ENCODE measurements at places on chromosomes 1 and 21. TPM values are rescaled to one million over a fixed set of nuclear protein-coding genes. Genes with fewer than 3 reads are reported as not detected.

- peak overlapping the region; percentile 8 for H3K27ac ChIP-seq
- H3K27me3 ChIP-seq: peaks cover 30% of the 10 kb centered on the region
- no peaks in the 10 kb centered on the region for H3K36me3 ChIP-seq
Observed at GRCh38 chr1:204077979-204078696, 5.2 kb downstream of the SOX13 start.

- no peaks in the 10 kb centered on the region for H3K27me3 ChIP-seq
- H3K4me1 ChIP-seq: peaks cover 2% of the 10 kb centered on the region
- H3K36me3 ChIP-seq: peaks cover 6% of the 10 kb centered on the region
Observed at GRCh38 chr1:155473151-155473821, 89.3 kb downstream of the ASH1L start.

- H3K4me1 ChIP-seq: no peaks in the 10 kb centered on the region
- no peaks in the 10 kb centered on the region for H3K36me3 ChIP-seq
- no peaks in the 10 kb centered on the region for H3K27me3 ChIP-seq
- no peak overlapping the region for H3K27ac ChIP-seq
Observed at GRCh38 chr1:170064821-170065220, 9.7 kb downstream of the KIFAP3 start.

GRCh38 chr1:43043695-43044094 lies 85.0 kb upstream of the SLC2A1 start:
- H3K4me1 ChIP-seq: peaks cover 4% of the 10 kb centered on the region
- H3K4me3 ChIP-seq: no peak overlapping the region
- no peak overlapping the region for H3K27ac ChIP-seq
- H3K36me3 ChIP-seq: no peaks in the 10 kb centered on the region
- H3K27me3 ChIP-seq: no peaks in the 10 kb centered on the region

DNA sequence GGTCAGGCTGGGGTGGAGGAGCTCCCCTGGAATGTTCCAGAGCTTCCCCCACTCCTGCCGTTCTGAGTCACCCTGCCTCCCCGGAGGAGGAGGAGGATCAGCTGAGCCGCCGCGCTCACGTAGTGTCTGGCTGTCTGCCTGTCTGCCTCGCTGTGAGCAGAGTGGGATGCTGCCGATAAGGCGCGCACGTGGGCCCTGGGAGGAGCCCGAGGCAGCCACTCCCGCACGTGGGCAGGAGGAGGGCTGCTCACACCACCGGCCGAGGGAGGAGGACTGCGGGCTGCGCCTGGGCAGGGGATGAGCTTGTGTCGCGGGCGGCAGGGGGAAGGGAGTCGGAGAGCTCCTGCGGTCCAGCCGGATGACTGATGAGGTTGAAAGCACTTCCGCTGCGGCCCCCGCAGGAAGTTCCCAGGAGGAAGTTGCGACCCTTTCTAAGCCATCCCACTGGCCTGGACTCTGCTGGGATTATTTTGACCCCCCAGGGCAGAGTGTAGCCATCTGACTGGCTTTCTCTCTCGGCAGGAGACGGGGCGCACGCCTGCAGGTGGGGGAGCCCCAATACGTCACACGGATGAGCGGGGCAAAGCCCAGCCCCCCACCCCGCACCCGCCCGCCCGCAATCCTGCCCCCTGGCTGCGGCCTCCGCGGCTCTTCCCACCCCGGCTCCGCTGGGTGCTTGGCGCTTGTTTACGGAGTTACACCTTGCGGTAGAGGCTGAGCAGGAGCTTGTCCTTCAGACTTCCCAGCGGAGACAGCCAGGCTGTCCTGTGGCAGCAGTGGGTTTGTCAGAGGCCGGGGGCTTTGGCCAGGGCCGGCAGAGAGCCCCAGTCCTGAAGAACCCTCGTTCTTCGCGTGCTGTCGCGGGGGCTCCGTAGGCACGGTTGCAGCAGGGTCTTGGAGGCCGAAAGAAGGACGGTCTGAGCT lies 9.8 kb downstream of the PDXK start:
- peak overlapping the region; percentile 95 for H3K27ac ChIP-seq
- no peaks in the 10 kb centered on the region for H3K36me3 ChIP-seq
- H3K4me1 ChIP-seq: peaks cover 29% of the 10 kb centered on the region
- H3K4me3 ChIP-seq: peak overlapping the region; percentile 89
- peak; percentile 89 for DNase-seq

DNA sequence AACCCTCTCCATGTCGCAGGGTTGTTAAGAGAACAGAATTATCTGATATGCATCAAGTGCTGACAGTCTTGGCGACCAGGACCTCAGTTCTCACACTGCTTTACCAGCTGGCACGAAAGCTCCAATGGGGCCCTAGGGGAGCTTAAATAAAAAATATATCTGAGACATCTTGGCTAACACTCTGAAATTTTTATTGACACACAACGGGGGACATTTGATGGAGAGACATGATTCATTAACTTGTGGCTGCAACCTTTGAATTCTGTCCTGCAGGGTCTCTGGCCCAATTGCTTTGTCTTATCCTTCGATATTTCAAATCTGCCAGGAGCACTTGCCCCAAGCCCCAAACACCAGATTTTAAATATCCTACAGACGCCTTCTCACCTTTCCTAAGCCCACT lies 567.0 kb downstream of the AJAP1 start:
- H3K36me3 ChIP-seq: peaks cover 14% of the 10 kb centered on the region
- no peak for DNase-seq
- no peak overlapping the region for H3K4me3 ChIP-seq
- H3K27ac ChIP-seq: no peak overlapping the region

DNA sequence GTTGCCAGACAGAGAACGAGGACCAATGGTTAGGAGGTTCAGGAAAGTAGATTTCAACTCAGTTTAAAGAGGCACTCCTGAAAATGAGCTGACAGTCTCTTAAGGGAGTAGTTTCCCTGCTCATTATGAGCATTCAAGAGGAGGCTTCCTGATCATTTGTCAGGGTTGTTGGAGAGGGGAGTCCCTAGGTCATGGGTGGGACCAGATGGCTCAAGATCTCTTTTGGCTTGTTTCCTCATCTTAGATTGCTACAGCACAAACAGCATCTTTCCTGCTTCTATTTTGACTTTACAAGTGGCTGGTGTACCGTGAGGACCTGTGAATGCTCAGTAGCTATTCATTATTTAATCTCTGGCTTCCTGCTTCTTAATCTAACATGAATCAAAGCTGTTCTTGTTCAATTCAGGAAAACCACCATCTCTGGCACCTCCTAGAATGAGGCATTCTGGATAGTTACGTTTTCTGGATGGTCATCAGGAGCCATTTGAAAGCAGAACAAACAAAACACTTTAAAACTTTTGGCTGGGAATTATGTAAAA lies 47.6 kb downstream of the PEX14 start:
- H3K4me3 ChIP-seq: peak overlapping the region; percentile 11
- H3K36me3 ChIP-seq: no peaks in the 10 kb centered on the region
- H3K27me3 ChIP-seq: peaks cover 5% of the 10 kb centered on the region
- peaks cover 28% of the 10 kb centered on the region for H3K4me1 ChIP-seq

GRCh38 chr1:217747156-217747769 lies 116.1 kb downstream of the SPATA17 start:
- H3K27me3 ChIP-seq: no peaks in the 10 kb centered on the region
- no peak for DNase-seq
- H3K4me3 ChIP-seq: no peak overlapping the region
- H3K4me1 ChIP-seq: no peaks in the 10 kb centered on the region
- H3K27ac ChIP-seq: no peak overlapping the region

GRCh38 chr1:104574620-104575019 lies 824.9 kb downstream of the AMY1C start:
- H3K4me3 ChIP-seq: no peak overlapping the region
- H3K27ac ChIP-seq: no peak overlapping the region
- no peaks in the 10 kb centered on the region for H3K4me1 ChIP-seq

- no peak for DNase-seq
- no peak overlapping the region for H3K27ac ChIP-seq
- peaks cover 3% of the 10 kb centered on the region for H3K4me1 ChIP-seq
- H3K27me3 ChIP-seq: no peaks in the 10 kb centered on the region
- H3K4me3 ChIP-seq: no peak overlapping the region
- H3K36me3 ChIP-seq: peaks cover 12% of the 10 kb centered on the region
Observed at GRCh38 chr1:213457186-213457585, 406.1 kb downstream of the RPS6KC1 start.

DNA sequence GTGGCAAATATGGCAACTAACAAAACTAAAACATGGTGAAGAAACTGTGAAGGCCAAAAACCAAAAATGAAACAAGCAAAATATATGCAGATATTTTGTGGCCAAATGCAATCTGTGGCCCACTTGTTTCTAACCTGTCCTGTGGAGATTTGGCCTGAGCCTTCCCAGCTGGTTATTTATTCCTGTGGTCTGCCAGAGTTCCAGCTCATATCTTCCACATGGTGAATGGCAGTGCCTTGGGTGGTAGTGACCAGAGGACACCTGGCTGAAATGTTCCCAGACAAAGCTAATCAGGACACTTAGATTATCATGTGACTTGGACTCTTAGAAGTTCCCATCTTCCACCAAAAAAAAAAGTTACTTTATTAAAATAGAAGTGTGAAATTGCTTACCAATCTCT lies 39.7 kb downstream of the RNASEL start:
- DNase-seq: no peak
- H3K4me1 ChIP-seq: no peaks in the 10 kb centered on the region

GRCh38 chr1:34360574-34360973 lies 183.9 kb downstream of the C1orf94 start:
- H3K4me1 ChIP-seq: no peaks in the 10 kb centered on the region
- H3K4me3 ChIP-seq: no peak overlapping the region
- peaks cover 1% of the 10 kb centered on the region for H3K27me3 ChIP-seq
- H3K36me3 ChIP-seq: no peaks in the 10 kb centered on the region

REN gene
- not detected for total RNA-seq

LRRC8C gene
- total RNA-seq: 2.6 TPM

NBPF20 gene
- 1.2 TPM for total RNA-seq

DNMT3L gene
- not detected for total RNA-seq

CBR3 gene
- total RNA-seq: not detected

RGS16 gene
- 37.2 TPM for total RNA-seq

CFH gene
- not detected for total RNA-seq

SYCP1 gene
- total RNA-seq: not detected

APOBEC4 gene
- not detected for total RNA-seq

VANGL1 gene
- total RNA-seq: 4.6 TPM
